Ovary (tissue), 10 donors: ENCODE measurements at places on chromosomes 7 and 10. TPM values are rescaled to one million over a fixed set of nuclear protein-coding genes. Genes with fewer than 3 reads are reported as not detected.

GRCh38 chr10:72328045-72328828, 26.5 kb downstream of the DNAJB12 start:
- DNase-seq = peak; percentile 79

The BHLHA15 gene
- not detected for total RNA-seq

GRCh38 chr7:22083704-22084240, 138.1 kb upstream of the CDCA7L start:
- DNase-seq = no peak

The GRM8 gene
- 0.40 TPM for total RNA-seq

GRCh38 chr7:139691253-139691781, 86.5 kb downstream of the HIPK2 start:
- DNase-seq = peak; percentile 69

GRCh38 chr10:110793128-110793812, 78.5 kb upstream of the PDCD4 start:
- no peak for DNase-seq

GRCh38 chr7:55056577-55057480, 38.0 kb downstream of the EGFR start:
- no peak for DNase-seq

DNA sequence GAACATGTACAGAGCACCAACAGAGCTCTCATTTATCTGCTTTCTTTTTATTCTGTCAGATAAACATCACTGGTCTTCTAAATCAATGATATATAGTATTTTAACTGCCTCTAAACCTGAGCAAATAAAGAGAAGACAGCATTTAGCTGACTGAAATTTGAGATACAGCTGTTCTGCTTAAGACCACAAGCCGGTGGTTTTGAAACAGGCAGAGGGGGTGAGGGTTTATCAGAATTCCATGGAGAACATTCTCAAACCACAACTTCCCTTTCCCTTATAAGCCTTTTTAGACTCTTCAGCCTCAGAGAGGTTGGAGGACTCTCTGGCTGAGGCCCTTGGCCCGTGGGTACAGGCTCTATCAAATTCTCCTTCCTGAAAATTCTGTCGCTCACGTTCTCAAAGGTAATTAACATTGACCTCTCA, 87.4 kb upstream of the RSU1 start:
- no peak for DNase-seq

DNA sequence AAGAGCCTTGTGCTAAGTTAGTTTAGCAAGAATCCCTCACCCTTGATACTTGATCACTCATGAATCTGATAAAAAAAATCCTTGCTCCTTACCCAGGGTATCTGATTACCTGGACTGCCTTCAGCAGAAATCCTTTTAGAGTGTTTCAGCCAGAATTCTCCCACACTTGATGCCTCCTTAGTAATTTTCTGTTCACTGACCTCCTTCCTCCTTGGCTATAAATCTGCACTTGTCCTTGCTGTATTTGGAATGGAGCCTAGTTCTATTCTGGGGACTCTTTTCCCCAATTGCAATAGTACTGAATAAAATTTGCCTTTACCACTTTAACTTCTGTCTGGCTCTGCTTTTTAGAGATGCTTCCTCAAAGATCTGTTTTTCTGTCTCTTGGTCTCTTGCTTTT, 84.9 kb downstream of the RPS24 start:
- no peak for DNase-seq

- peak; percentile 85 for DNase-seq
These were observed 98.4 kb upstream of the PODXL start for GRCh38 chr7:131654668-131655326.

GRCh38 chr7:150876817-150877526, 24.7 kb downstream of the AOC1 start:
- peak; percentile 70 for DNase-seq

The KCND2 gene
- total RNA-seq = 9.4 TPM

- peak; percentile 26 for DNase-seq
These were observed at the start of gene COL13A1 for GRCh38 chr10:69801434-69802315. COL13A1 (plus strand) TSS chr10:69801906; CDS start chr10:69802424, 518 bp downstream.

DNA sequence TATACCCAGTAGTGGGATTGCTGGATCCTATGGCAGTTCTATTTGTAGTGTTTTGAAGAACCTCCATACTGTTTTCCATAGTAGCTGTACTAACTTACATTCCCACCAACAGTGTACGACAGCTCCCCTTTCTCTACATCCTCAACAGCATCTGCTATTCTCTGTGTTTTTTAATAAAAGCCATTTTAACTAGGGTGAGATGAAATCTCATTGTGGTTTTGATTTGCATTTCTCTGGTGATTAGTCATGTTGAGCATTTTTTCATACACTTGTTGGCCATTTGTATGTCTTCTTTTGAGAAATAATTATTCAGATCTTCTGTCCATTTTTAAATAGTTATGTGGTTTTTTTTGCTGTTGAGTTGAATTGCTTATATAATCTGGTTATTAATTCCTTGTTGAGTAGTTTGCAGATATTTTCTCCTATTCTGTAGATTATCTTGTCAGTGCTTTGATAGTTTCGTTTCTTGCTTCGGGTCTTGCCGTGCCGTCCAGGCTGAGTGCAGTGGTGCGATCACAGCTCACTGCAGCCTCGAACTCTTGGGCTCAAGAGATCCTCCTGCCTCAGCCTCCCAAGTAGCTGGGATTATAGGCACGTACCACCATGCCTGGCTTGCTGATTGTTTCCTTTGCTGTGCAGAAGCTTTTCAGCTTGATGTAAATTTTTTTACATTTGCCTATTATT, 12.0 kb downstream of the MTG1 start:
- no peak for DNase-seq

The HKDC1 gene
- total RNA-seq = not detected

- no peak for DNase-seq
These were observed 140.6 kb upstream of the HPS1 start for GRCh38 chr10:98587156-98587837.

DNA sequence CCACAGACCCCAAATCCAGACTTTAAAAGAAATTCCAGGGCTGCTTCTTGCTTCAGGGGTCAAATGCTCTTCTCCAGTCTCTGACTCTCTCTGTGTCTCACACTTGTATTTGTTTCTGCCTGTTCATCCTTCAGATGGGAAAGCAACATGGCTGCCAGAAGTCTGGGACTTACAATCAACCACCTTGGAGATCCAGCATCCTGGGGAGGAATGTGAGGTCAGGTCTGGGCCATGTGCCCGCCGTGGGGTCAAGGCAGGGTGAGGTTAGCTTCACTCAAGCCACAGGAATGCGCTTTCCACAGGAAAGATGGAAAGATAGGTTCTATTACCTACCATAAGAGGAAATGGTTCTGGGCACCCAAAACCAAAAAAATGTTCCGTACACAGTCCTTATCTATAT, 34.3 kb upstream of the NPVF start:
- no peak for DNase-seq

The ANK3 gene
- 51.2 TPM for total RNA-seq

- DNase-seq = no peak
These were observed 57.1 kb downstream of the LRRTM3 start for GRCh38 chr10:66982792-66983474.

The PKD2L1 gene
- not detected for total RNA-seq

The RHOBTB1 gene
- 5.6 TPM for total RNA-seq

DNA sequence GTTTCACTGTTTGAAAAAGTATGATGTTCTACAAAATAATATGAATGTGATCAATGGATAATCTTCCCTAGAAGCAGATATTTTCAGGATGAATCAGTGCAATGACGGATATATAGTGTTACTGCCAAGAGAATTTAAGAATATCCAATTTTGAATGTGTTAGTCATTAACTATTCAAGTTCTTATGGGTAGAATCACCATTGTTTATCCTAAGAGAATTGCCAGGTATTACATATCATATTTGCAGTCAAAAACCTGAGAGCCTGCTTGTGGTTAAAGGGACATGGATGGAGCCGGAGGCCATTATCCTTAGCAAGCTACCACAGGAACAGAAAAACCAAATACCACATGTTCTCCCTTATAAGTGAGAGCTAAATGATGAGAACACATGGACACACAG, 26.9 kb downstream of the AHR start:
- no peak for DNase-seq

DNA sequence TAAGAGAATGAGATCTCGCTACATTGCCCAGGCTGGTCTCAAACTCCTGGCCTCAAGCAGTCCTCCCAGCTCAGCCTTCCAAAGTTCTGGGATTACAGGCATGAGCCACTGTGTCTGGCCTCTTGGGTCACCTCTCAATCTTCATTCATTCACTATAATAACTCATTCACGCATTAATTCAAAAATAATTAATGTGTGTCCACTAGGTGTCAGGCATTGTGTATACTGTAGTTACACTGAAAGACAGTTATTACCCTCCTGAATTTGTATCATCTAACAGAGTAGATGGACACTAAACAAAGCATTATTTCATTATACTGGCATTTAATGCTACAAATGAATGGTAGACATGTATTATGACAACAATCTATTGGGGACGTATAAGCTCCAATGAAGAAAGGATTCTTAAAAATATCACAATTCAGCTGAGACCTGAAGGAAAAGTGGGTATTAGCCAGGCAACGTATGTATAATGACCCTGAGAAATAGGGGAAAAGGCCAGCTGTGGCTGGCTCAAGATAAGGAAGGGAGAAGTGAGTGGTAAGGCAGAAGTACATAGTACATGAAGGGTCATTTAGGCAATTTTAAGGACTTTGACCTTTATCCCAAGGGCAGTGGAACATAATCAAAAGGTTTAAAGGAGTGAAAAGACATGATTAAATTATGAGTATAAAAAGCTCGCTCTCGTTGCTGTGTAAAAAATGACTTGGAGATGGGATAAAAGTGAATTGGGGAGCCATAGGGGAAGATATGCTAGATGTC, 150.7 kb downstream of the BTAF1 start:
- DNase-seq = no peak

- DNase-seq = no peak
These were observed 77.4 kb downstream of the ATXN7L1 start for GRCh38 chr7:105799006-105799405.

DNA sequence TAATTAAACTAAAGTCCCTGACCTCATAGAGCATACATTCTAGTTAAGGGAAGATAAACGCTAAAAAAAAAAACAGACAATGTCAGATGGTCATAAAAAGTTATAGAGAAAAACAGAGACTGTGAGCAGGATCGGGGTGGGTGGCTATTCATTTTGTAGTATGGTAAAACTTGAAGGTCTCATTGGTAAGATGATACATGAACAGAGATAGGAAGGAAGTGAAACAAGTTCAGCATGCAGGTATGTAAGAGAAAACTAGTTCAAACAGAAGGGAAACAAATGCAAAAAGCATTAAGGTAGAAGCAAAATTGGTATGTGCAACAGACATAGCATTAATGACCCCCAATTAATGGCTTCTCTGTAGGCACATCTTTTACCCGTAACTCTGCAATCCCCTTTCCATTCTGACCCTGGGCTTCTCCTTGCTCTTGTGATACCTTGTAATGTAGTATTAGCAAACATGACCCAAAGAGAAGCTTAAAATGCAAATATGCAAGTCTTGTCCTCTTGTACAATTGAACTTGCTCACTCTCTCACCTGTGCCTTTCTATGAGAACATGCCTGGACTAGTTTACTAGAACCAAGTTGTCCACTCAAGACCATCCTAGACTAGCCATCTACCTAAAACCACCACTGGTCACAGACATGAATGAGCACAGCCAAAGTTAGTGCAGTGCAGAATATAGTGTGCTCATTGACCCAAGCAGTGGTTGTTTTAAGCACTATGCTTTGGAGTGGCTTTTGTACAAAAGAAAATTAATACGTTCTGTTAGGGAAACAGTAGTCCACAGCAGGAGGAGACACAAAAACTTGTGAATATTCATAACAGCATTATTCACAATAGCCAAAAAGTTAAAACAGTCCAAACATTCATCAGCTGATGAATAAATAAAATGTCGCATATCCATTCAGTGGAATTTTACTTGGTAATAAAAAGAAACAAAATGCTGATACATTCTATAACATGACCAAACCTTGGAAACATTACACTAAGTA, 57.0 kb downstream of the BRAF start:
- DNase-seq = no peak

DNA sequence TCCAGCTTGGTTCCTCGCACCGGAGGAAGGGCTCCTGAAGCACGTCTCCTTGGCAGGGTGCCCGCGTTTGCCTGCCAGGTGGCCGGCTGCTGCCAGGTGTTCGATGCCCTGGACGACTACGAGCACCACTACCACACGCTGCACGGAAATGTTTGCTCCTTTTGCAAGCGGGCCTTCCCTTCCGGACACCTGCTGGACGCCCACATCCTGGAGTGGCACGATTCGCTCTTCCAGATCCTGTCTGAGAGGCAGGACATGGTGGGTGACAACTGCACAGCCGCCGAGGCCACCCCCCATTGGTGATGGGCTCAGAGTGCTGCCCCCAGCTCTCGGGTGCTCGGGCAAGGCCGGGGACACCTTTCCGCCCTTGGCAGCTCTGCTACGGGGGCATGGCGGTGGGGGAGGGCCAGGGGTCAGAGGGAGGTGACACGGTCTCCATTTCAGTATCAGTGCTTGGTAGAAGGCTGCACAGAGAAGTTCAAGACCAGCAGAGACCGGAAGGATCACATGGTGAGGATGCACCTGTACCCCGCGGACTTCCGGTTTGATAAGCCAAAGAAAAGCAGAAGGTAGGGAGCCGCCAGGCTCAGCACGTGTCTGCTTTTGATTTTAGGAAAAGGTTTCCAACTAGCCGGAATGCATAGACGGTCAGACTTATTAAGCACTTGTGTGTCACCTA, 1.1 kb downstream of the ZNF511 start:
- DNase-seq = peak; percentile 32

- DNase-seq = no peak
These were observed 58.3 kb upstream of the FAM20C start for GRCh38 chr7:134029-134428.

GRCh38 chr7:47586925-47587324, 5.0 kb upstream of the TNS3 start:
- DNase-seq = no peak

GRCh38 chr7:45060295-45060694, 28.5 kb downstream of the NACAD start:
- DNase-seq = no peak

The EPHA1 gene
- 3.7 TPM for total RNA-seq

The CCDC126 gene
- total RNA-seq = 18.2 TPM

- DNase-seq = no peak
These were observed 232.7 kb downstream of the IMMP2L start for GRCh38 chr7:111329367-111330234.

The CALHM1 gene
- total RNA-seq = not detected

The CHAT gene
- total RNA-seq = not detected

GRCh38 chr7:71705217-71705616, 573.3 kb downstream of the GALNT17 start:
- DNase-seq = no peak

GRCh38 chr10:48520594-48520993, 84.3 kb downstream of the ARHGAP22 start:
- DNase-seq = no peak

The SLC26A3 gene
- 0.45 TPM for total RNA-seq

DNA sequence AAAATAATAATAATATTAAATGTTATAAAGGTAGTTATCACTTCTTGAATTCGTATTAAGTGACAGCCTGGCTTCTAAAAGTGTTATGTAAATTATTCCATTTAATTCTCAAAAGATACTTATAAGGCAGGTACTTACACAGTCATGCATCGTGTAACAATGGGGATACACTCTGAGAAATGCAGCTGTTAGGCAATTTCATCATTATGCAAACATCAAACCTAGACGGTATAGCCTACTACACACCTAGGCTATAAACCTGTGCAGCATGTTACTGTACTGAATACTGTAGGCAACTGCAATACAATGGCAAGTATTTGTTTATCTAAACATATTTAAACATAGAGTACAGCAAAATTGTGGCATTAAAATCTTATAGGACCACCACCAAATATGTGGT, 1.5 kb downstream of the IFIT1 start:
- DNase-seq = no peak

The CPA2 gene
- not detected for total RNA-seq

GRCh38 chr10:6083523-6084475, 5.0 kb upstream of the RBM17 start:
- no peak for DNase-seq

The VAX1 gene
- total RNA-seq = not detected

The LRRD1 gene
- total RNA-seq = not detected
